ENCODE measurements at places on chromosomes 2 and 18.

- DNase-seq, result no peak
These were observed 52.5 kb downstream of the SATB2 start for GRCh38 chr2:199405241-199405640.

DNA sequence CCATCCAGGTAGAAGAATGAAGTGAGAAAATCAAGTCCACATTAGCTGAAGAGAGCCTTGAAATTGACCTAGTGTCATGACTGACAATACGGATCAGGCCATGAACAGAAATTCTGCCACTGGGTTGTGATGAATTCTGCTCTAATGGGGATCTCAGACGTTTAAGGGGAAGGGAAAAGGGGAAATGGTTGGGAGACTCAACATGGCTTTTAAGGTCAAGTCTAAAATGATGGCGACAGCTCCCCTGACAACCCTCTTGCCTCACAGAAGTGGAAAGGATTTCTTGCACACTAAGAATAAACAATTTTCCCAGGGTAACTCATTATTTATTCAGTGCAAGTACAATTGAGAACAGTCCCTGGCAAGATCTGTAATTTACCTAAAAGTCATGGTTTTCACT lies 302.5 kb upstream of the ACVR2A start:
- DNase-seq, result no peak

DNA sequence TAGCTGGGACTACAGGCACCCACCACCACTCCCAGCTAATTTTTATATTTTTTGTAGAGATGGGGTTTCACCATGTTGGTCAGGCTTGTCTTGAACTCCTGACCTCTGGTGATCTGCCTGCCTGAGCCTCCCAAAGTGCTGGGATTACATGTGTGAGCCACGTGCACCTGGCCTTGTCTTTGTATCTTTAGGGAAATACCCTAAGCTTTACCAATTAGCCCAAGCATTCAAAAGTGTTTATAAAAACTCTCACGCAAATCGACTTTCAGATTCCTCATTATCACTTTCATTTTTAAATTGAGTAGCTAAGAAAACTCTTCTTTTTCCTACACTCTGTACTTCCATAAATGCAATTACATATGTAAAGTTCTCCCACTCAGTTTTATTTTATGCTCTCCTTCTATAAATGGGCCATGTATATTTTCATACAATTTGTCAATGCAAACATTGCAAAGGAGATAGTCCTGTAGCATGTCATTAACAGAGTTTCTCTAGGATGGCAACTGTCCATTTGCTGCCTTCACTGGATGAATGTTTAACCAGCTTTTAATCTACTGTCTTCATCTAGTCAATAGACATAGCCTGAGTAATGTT lies 326.2 kb upstream of the LRATD1 start:
- DNase-seq, result no peak

- no peak for DNase-seq
These were observed 106.6 kb downstream of the TMEM131 start for GRCh38 chr2:97889156-97889555.

DNA sequence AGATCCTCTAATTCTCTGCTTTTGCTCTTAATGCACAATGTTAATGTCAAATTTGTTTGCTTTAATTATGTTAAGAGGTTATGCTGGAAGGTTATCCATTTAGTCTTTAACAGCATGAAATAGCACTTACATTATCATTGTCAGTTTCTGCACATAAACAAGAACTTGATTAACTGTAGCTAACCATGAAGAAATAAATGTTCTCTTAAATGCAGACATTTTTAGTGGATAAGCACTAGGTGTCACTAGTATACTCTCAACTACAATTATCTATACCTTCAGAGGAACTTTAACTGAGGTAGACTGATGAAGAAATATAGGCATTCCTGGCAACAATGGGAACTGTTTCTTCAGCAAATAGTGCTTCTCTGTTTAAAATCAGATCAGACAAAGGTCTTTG lies 178.8 kb upstream of the CHST9 start:
- no peak for DNase-seq

GRCh38 chr18:4286256-4286655 lies 168.9 kb downstream of the DLGAP1 start:
- no peak for DNase-seq

- DNase-seq, result no peak
These were observed 1070.2 kb upstream of the NXPH2 start for GRCh38 chr2:139850254-139850890.

- DNase-seq, result no peak
These were observed 160.2 kb upstream of the CCDC150 start for GRCh38 chr2:196479350-196479749.

- DNase-seq, result no peak
These were observed 37.1 kb downstream of the FAM161A start for GRCh38 chr2:61816480-61817355.

GRCh38 chr2:7868836-7869235 lies 813.0 kb upstream of the ID2 start:
- DNase-seq, result no peak

DNA sequence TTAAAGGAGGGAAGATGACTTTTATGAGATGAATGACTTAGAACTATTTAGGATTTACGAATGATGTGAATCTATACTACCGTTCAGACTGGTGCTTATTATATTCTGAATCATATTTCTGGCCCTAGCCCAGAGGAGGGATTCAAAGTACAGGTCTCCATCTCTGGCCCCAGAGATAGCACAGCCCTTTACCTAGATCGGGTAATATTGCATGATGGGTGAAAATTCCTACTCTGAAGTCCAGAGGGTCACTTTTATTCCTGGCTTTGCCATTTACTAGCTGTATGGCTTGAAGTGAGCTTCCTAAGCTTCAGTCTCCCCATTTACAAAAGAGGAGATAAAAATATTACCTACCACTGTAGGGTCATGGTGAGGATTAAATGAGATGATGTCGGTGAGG lies 135.8 kb upstream of the OSR1 start:
- no peak for DNase-seq

- no peak for DNase-seq
These were observed 68.8 kb downstream of the TMEM131 start for GRCh38 chr2:97926946-97927345.

DNA sequence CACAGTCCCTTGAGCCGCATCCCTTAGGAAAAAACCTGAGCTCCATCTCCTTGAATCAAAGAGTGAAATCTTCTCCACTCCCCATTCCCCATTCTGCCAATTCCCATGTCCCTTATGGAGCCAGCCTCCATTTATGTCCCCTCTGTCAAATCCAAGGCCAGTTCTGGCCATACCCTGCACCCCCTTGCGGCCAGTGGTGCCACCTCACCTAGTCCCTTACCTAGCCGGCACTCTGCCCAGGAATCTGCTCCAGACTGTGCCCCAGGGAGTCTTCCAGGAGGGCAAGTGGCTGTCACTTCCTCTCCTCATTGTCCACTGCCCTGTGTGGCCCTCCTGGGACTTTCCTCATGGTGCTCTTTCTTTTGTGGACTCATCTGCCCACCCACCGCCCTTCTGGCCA lies 195.4 kb upstream of the RMP24 start:
- no peak for DNase-seq

- no peak for DNase-seq
These were observed 14.6 kb upstream of the LTBP1 start for GRCh38 chr2:32931945-32932709.

All from stimulated activated CD4-positive, alpha-beta T cell treated with anti-CD3 and anti-CD28 coated beads, Interleukin-1b, Interleukin-23, amount 100 ng/mL, for 1 hour (primary cell).